ENCODE measurements at places on chromosomes 16 and 17.

DNA sequence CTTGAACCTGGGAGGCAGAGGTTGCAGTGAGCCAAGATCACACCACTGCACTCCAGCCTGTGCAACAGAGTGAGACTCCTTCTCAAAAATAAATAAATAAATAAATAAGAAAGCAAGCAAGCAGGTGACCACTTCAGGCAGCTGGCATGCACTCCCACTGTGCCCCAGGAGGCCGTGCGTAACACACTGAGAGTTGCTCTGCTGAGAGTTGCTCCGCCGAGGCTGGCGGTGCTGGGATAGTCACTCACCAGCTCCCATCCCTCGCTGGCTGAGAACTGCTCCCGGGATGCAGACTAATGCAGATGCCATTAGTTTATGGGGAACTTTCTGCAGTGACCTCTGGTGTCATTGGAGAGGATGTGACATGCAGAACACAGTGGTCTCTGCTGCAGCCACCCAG, 105.7 kb upstream of the PLCG2 start:
- no peak for DNase-seq

DNA sequence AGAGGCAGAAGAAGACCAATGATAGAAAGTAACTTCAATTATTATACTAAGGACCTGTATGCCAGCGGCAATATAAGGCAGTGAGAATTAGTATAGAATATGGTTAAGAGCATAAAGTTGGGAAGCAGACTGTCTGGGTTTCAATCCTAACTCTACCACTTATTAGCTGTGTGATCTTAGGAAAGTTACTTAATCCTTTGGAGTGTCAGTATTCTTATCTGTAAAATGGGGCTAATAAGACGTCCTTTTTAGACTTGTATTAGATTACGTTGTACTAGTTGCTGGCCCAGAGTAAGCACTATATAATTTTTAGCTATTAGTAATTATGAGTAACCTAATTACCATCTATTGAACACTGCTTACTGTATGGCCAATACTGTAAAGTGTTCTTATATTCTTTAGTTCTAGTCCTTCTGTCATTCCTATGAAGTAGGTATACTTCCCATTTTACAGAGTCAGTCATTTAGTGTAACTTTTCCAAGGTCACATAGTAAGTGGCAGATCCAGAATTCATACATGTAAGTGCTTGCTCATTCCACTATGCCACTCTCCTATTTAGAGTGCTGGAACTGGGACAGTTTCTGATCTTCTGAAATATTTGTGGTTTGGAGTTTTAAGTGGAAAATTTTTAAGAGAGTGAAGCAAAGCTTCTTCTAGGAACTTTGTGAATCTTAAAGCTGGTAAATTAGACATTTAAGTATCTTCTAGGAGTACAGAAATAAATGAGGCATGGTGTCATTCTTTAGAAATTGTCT, 22.5 kb downstream of the HEATR9 start:
- DNase-seq, result no peak

GRCh38 chr17:68578236-68578635, 22.9 kb downstream of the FAM20A start:
- DNase-seq, result no peak

DNA sequence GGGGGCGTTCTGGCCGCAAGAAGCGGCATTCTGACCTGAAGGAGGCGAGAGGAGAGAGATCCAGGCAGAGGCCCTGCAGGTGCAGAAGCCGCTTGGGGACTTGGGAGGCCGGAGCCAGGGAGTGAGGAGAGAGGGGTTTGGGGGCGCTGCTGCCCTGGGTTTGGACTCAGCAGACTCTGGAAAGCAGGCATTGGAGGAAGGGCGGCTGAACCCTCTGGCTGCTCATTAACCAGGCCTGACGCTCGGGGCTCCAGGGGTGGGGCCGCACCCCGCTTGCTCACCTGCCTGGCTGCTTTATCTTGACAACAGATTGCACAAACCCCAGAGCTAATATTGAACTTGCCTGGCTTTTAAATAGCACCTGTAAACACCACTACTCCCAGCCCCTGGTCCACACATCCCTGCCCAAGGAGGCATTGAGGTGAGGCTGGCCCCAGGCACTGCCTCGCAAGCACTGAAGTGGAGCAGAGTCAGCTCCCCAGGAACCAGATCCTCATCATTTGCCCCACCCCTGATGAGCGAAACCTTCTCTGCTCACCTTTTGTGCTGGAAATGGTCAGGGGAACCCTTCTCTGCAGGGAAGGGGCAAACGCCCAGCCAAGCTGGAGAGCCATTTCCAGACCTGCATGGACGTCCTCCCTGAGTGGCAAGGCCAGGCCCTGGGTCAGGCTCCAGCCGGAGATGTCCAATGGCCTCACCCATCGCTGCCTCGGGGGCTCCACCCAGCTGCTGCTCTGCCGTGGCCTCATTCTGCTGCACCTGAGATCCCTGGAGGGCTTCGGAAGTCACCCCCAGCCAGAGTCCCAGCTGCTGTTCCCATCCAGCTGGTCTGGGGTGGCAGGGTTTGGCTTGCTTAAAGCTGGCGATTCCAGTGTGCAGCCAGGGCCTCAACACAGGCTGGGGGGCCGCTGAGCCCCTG, 190.2 kb upstream of the GSE1 start:
- no peak for DNase-seq

DNA sequence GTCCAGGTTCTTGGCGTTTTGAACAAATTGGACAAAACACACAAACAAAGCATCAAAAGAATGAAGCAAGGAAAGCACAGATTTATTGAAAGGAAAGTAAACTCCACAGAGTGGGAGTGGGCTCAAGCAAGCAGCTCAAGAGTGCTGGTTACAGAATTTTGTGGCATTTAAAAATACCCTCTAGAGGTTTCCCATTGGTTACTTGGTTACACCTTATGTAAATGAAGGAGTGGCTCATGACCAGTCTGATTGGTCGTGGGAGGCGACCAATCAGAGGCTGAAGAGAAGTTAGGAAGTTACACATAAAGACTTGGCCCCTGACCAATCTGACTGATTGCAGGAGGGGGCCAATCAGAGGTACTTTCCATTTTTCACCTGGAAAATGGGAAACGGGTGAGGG, 1373.8 kb upstream of the GOT2 start:
- no peak for DNase-seq

All from Daoy (cell line).